ENCODE measurements at places on chromosomes 3 and 15. TPM values are rescaled to one million over a fixed set of nuclear protein-coding genes. Genes with fewer than 3 reads are reported as not detected.

Gene PRKCD
- polyA plus RNA-seq: 15.3 TPM

Gene ATP8B4
- polyA plus RNA-seq: 8.3 TPM

Gene CAMK2N2
- 0.14 TPM for polyA plus RNA-seq

Gene CCDC9B
- 3.6 TPM for polyA plus RNA-seq

Gene ADAMTS9
- polyA plus RNA-seq: 8.0 TPM

Gene FANCD2OS
- polyA plus RNA-seq: 0.18 TPM

Gene IL17RE
- polyA plus RNA-seq: 3.6 TPM

Gene GPR27
- 1.7 TPM for polyA plus RNA-seq

Gene MYO5C
- 3.0 TPM for polyA plus RNA-seq

GRCh38 chr3:31065765-31066164, 171.3 kb upstream of the GADL1 start:
- no peak overlapping the region for H3K27ac ChIP-seq
- no peaks in the 10 kb centered on the region for H3K36me3 ChIP-seq
- DNase-seq: no peak
- no peaks in the 10 kb centered on the region for H3K4me1 ChIP-seq
- H3K27me3 ChIP-seq: no peaks in the 10 kb centered on the region
- no peak overlapping the region for H3K4me3 ChIP-seq

- H3K36me3 ChIP-seq: no peaks in the 10 kb centered on the region
- H3K4me1 ChIP-seq: no peaks in the 10 kb centered on the region
- H3K27ac ChIP-seq: no peak overlapping the region
- DNase-seq: no peak
Observed at GRCh38 chr3:33980252-33980651, 181.8 kb downstream of the PDCD6IP start.

- H3K27ac ChIP-seq: no peak overlapping the region
- H3K4me1 ChIP-seq: no peaks in the 10 kb centered on the region
- no peak overlapping the region for H3K4me3 ChIP-seq
- H3K36me3 ChIP-seq: no peaks in the 10 kb centered on the region
- no peaks in the 10 kb centered on the region for H3K27me3 ChIP-seq
Observed at GRCh38 chr3:135012101-135012500, 217.0 kb downstream of the EPHB1 start.

DNA sequence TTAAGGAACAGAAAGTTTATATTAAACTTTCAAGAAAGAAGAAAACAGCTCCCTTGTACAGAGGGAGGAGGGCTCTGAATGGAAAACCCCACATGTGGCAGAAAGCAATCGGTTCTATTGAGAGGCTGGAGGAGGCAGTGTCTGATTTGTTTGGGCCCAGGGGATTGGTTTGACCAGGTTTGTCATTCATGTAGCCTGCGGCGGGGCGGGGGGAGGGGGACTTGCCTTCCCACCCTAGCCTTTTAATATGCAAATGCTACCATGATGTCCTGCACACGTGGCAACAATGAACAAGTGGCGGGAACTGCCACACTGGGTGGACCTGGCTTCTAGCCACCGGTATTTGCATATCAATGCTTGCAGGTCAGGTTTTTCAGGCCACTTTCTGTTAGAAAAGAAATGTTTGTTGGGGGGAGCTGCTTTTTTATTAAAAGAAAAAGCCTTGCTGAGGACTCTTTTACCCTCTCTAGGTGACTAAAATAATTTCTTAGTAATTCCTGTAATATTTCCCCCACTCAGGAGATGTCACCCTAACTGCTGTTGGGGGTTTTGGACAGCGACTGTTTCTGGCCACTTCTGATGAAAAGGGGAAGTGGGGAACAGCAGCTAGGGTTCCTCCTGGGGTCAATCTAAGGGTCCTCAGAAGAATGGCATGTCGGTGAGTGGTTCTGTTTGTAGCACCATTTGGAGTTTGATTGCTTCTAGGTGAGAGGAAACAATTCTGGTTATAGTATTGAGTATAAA, 691.2 kb downstream of the TBL1XR1 start:
- no peak overlapping the region for H3K4me3 ChIP-seq
- no peaks in the 10 kb centered on the region for H3K36me3 ChIP-seq
- H3K27ac ChIP-seq: no peak overlapping the region
- no peaks in the 10 kb centered on the region for H3K4me1 ChIP-seq
- DNase-seq: no peak

DNA sequence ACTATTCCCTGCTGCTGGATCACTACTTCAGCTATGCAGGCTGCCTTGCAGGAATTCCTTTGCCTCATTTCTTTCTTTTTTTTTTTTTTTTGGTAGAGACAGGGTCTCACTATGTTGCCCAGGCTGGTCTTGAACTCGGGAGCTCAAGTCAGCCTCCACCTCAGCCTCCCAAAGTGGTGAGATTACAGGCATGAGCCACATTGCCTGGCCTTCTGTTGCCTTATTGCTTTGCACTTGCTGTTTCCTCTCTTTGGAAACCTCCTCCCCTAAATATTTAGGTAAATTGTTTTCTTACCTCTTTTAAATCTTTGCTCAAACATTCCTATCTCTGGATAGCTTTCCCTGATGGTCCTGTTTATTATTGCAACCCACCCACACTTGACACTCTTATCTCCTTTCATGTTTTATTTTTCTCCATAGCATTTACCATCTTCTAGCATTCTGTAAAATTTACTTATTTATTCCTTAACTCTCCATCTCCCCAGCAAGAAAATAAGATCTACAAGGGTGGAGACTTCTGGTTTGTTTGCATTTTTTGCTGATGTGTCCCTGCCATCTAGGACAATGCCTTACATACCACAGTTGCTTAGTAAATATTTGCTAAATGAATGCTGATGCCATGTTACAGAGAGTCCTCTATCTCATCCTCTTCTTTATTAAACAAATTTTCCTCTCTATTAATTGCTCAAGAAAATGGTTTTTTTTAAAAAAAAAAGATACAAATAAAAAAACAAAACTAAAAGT, 134.8 kb downstream of the P2RY1 start:
- no peak overlapping the region for H3K4me3 ChIP-seq

GRCh38 chr3:108736821-108737220, 20.4 kb downstream of the RETNLB start:
- H3K27ac ChIP-seq: no peak overlapping the region
- no peak for DNase-seq
- no peaks in the 10 kb centered on the region for H3K27me3 ChIP-seq
- no peak overlapping the region for H3K4me3 ChIP-seq
- no peaks in the 10 kb centered on the region for H3K36me3 ChIP-seq
- H3K4me1 ChIP-seq: no peaks in the 10 kb centered on the region

GRCh38 chr15:22877607-22878006, 39.1 kb downstream of the NIPA2 start:
- no peak for DNase-seq
- H3K4me1 ChIP-seq: peaks cover 12% of the 10 kb centered on the region
- no peaks in the 10 kb centered on the region for H3K27me3 ChIP-seq
- H3K4me3 ChIP-seq: no peak overlapping the region

GRCh38 chr3:143601723-143602484, 246.4 kb downstream of the SLC9A9 start:
- H3K27ac ChIP-seq: no peak overlapping the region
- H3K27me3 ChIP-seq: no peaks in the 10 kb centered on the region
- DNase-seq: no peak
- no peak overlapping the region for H3K4me3 ChIP-seq
- H3K36me3 ChIP-seq: no peaks in the 10 kb centered on the region
- no peaks in the 10 kb centered on the region for H3K4me1 ChIP-seq

DNA sequence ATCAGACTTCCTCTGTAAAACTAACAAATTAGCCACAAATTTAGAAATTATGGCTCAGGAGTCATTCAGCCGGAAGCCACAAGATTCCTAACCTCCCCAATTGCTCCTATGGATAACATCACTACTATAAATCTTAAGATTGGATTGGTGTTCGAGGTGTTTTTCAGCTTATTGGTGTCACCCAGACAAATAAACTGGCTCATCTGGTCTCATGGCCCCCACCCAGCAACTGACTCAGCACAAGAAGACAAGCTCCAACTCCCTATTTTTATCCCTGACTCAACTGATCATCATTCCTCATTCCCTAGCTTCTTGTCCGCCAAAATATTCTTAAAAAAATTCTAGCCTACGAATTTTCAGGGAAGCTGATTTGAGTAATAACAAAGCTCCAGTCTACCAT, 135.1 kb upstream of the STRIT1 start:
- no peaks in the 10 kb centered on the region for H3K27me3 ChIP-seq
- no peak overlapping the region for H3K4me3 ChIP-seq
- no peak overlapping the region for H3K27ac ChIP-seq
- H3K36me3 ChIP-seq: no peaks in the 10 kb centered on the region
- peaks cover 5% of the 10 kb centered on the region for H3K4me1 ChIP-seq

GRCh38 chr3:29475854-29476253, 195.0 kb downstream of the RBMS3 start:
- no peaks in the 10 kb centered on the region for H3K4me1 ChIP-seq
- H3K4me3 ChIP-seq: no peak overlapping the region
- H3K27ac ChIP-seq: no peak overlapping the region
- no peak for DNase-seq
- H3K27me3 ChIP-seq: no peaks in the 10 kb centered on the region

- H3K27ac ChIP-seq: no peak overlapping the region
- DNase-seq: no peak
- no peak overlapping the region for H3K4me3 ChIP-seq
Observed at GRCh38 chr3:72143322-72143721, 358.4 kb upstream of the PROK2 start.

GRCh38 chr15:92429378-92430068, 35.8 kb downstream of the ST8SIA2 start:
- H3K27me3 ChIP-seq: no peaks in the 10 kb centered on the region
- no peak overlapping the region for H3K4me3 ChIP-seq
- peaks cover 8% of the 10 kb centered on the region for H3K4me1 ChIP-seq
- H3K36me3 ChIP-seq: no peaks in the 10 kb centered on the region
- H3K27ac ChIP-seq: no peak overlapping the region

DNA sequence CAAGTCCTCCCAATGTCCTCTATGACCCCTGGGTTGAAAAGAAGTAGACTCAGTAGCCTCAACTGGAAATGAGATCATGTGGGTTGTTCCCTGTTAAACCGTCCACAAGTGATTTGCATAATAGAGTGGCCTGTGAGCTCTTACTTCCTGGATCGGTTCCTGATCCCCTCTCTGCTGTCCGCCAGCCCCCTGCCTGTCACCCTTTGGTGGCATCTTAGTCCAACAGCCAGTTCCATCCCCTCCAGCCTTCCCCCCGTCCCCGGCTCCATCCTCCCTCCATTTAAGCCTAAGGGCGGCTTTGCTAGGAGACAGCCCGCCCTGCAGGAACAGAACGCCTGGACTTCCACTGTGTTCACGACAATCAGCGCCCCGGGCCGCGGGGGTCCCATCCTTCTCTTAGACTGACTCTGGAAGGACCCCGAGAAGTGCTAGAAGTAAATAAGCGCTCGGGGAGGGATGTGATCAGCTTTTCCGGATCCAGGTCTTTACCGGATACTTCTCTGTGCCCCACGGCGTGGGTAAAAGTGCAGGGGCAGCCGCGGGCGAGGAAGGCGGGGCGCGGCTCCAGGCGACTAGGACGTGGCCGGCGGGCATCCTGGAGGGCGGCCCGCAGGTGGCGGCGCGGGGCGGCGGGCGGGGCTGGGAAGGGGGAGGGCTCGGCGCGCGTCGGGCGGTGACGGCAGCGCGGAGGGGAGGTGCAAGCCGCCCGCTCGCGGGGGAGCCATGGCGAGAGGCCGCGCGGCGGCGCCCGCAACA, 51.2 kb upstream of the ULK4 start:
- DNase-seq: peak; percentile 78
- peak overlapping the region; percentile 91 for H3K27ac ChIP-seq

DNA sequence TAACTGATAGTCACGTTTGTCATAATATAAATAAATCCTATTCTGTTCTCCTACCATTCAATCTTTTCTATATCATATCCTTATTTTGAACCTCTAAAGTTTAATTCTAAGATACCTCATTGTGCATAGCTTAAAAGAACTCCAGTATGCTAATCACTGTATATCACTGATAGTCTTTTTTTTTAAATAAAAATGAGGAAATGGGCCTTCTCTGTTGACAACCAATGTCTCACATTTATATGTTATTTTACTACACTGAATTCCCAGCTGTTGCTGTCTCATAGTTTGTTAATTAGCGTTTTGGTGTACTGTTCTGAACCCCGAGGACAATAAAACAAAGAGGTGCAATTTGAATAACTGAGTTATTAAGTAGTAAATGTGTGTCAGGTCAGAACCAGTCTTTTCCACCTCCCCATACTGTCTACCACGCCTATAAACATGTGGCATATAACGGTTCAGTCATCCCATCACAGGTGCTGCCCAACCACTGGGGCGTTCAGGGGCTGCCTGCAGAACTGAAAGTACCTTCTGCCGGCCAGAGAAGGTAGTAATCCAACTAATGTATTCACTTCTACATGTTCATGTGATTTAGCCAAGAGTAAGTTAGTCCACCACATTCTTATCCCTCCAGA, 14.9 kb downstream of the CBLB start:
- no peaks in the 10 kb centered on the region for H3K4me1 ChIP-seq
- no peak overlapping the region for H3K4me3 ChIP-seq
- H3K27me3 ChIP-seq: no peaks in the 10 kb centered on the region
- H3K27ac ChIP-seq: no peak overlapping the region

DNA sequence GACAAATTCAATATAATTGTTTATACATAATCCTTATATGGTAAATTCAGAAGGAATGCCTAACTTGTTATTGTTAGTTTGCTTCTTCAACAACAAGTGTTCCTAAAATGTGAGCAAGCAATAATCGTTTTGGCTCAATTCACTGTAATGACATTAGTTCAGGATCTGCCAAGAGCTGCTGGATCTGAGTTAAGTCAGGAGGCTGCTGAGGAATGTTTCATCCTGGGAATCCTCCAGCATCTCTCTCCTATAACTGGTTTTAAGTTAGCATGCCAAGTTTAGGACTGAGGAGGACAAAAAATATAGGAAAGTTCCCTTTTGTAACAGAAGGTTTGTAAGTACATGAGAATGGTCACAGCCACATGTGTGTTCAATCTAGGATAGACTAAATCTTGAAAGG, 4.9 kb upstream of the GTF2A2 start:
- H3K27ac ChIP-seq: no peak overlapping the region
- no peak overlapping the region for H3K4me3 ChIP-seq
- no peak for DNase-seq
- peaks cover 15% of the 10 kb centered on the region for H3K36me3 ChIP-seq

DNA sequence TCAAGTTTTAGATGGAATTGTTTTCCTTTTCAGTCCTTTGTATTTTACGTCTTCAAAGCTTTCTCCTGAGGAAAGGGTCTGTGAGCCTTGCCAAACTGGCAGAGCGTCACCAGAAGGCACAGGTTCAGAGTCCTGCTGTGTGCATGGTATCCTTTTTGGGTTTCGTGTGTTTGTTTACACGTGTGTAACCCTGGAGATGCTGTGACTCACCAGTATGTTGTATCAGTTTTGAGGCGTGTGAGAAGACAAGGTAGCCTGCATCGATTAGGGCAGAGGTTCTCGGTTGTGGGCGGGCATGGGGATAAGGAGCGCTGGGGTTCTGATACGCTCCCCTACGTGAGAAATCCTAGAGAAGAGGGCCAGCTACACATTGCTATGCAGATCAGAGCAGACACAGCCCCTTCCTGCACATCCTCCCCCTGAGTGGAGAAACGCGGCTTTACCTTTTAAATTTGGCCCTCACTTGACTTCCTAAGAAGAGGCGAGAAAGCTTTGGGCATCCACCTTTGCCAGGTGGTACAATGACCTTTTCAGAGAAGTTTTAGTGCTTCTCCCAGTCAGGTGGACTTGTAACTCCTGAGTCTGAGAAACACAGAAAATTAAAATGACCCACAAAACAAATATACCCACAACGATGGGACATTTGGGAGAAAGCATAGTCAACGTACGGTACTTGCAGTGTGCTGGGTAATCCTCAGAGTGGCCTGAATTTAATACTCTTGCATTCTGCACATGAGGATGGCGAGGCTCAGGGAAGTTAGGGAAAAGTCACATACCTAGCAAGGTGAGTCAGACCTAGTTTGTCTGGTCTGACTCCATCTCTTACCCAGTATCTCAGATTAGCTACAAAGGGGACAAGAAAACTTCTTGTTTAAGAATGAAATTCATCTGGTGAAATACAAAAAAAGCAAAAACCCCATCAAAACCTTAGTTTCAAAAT, 38.1 kb downstream of the TRAK1 start:
- no peak for DNase-seq
- no peaks in the 10 kb centered on the region for H3K4me1 ChIP-seq
- no peak overlapping the region for H3K27ac ChIP-seq
- peaks cover 3% of the 10 kb centered on the region for H3K36me3 ChIP-seq
